ENCODE measurements at places on chromosomes 11 and 22.

GRCh38 chr11:113991170-113991569 lies 16.3 kb downstream of the HTR3A start:
- no peak for DNase-seq

GRCh38 chr11:75490221-75491181 lies 35.2 kb downstream of the GDPD5 start:
- no peak for DNase-seq

DNA sequence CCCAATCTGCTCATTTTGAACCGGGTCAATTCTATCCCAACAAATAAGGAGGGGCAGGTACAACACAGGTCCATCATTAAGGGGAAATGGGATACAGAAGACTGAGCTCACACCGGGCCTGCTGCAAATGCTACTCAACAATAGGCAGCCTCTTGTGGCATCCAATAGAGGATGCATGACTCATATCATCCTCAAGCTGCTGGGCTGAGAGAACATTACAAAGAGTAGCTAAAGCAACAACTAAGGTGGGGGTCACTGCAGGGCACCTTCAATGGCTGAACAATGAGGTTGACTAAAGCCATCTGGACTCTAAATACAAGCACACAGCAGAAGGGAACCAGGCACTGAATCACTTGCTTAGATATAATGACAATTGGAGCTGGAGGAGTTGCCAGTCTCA lies 130.1 kb upstream of the SYN3 start:
- DNase-seq = no peak

GRCh38 chr11:132704781-132705375 lies 827.4 kb downstream of the OPCML start:
- DNase-seq = no peak

GRCh38 chr11:2382129-2382517 lies 5.0 kb downstream of the CD81 start:
- DNase-seq = no peak

DNA sequence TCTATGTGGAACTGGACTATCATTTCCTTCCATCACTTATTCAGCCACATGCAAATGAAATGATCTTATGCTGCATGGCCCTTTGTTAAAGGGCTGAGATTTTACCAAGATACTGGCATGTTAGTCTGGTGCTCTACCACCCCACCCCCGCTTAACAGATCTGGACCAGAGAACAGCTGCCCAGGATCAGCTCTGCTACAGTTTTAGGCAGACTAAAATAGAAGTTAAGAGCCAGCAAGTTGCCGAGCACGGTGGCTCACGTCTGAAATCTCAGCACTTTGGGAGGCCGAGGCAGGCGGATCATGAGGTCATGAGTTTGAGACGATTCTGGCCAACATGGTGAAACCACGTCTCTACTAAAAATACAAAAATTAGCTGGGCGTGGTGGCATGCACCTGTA lies 4.6 kb downstream of the DDB1 start:
- DNase-seq = no peak

DNA sequence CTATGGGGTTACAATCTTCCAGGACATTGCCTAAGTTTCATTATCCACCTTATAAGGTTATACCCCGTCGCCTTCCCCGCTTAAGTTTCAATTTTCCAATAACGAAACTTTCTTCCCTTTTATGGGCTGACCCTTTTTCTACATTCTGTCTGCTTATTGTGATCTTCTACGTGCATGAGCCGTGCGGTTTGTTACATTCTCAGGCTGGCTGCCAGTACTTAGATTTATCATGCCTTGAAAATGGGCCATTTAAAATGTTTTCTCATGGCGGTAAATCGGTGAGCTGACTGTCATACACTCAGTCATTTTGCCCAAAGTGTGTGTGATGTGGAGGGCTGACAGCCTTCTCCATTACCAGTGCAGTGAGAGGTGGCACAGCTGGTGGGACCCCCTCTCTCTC lies 23.3 kb downstream of the DGCR6L start:
- DNase-seq = no peak

DNA sequence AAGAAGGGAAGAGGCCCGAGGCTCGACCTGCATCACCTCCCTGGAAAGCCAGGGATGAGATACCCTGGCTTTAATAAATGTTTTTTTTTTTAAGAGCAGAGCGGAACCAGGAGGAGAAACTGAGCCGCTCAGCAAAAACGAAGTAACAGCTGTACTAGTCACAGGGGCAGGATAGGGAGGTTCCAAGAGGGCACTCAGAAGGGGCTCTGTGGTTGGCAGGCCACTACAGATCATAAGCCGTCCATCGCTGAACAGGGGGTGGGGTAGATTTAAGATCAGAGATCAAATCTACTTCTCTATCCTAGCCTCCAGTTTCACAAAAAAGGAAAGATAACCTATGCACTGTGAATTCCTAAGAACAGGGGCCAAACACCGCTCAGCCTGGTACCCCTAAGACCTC lies 625 bp downstream of the EIF3D start:
- DNase-seq = no peak

DNA sequence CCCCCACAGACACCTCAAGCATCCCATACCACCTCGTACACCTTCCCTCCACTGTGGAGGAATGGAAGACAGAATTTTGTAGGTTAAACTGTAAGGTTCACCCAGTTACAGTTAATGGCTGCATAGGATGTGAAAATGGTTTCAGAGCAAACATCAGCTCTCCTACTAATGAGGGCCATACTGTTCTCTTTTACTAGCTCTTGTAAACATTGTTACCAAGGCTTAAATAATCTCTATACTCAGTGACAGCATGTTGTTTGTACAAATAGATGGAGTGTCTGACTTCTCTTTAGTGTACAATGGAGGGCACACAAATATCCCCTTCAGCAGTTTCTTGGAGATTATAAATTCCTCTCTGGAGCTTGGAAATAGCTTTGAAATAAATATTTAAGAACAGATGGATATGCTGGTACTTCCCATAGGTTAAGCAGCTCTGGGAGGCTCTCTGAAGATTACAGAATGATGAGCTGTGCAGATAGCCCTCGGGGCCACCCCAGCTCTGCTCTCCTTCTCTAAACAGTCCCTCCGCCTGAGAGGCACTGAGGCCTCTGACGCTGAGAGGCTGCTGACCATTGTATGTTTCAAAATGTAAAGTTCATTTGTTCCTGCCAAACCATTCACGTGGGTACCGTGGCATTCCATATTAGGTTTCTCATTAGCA lies 25.7 kb downstream of the TTC12 start:
- no peak for DNase-seq

DNA sequence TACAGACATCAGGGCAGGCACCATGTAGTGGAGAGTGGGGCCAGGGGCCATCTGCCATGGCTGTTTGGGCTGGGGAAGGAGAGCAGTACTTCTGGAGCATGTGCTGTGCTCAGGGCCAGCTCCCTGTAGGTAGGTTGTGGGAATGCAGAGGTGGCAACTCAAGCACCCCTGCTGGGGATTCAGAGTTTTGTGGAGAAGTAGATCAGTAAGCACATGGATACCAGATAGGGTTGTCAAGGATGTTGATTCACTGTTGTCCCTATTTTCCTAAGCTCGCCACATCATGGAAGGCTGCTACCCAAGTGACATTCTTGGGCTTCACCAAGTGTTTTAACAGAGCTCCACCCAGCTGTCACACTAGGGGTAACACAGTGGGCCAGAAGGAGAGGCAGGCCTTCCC lies 67.2 kb downstream of the BMAL1 start:
- DNase-seq = no peak

DNA sequence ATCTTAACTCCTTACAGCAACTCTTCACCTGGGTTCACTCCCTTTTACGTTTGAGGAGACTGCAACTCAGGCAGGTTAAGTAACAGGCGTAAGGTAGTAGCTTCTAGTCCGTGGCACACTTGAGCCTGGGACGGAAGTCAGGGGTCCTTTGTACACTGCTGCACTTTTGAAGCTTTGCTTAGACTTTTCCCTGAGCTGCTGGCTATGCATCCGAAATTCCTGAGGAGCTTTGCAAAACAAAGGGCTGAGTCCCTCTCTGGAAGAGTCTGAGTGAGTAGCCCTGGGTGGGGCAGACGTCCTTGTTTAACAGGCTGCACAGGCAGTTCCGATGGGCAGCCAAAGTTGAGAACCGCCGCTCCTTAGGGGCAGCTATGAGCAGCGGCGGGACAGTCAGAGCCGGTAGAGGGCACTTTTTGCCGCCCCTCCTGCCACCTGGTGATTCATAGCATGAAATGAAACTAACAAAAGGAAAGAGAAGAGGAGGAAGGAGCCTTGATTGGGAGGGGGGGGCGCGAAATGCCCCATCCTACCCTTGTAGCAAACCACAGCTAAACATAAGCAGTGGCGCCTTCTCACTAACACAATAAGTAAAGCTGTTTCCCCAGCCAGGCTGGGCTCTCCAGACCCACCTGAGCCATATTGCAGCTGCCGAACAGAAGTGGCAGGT lies 1.4 kb downstream of the TMEM109 start:
- DNase-seq = peak; percentile 56

DNA sequence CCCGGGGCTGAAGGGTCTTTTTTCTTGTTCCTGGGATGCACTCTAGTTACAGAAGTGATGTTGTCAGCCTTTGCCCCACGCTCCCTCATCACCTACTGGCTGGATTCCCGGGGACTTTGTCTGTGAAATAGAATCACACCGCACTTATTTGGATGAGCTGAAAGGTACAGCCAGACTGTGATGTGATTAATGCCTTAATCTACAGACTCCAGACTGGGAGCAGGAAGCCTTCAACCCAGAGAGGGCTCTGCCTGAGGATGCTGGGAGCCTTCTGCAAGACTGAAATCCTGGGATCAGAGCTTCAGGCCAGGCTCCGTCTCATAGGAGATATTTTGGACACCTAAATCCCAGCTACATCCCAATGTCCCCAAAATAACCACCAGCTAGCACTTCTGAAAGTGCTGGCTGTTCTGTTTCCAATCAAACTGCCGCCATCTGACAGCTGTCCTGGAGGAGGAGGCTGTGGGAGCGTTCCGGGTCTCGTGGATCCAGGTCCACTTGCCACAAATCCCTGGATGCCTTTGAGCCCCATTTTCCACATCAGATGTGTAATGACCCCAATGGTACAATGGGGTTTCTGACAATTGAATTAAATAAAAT lies 688.5 kb downstream of the TBC1D22A start:
- no peak for DNase-seq

DNA sequence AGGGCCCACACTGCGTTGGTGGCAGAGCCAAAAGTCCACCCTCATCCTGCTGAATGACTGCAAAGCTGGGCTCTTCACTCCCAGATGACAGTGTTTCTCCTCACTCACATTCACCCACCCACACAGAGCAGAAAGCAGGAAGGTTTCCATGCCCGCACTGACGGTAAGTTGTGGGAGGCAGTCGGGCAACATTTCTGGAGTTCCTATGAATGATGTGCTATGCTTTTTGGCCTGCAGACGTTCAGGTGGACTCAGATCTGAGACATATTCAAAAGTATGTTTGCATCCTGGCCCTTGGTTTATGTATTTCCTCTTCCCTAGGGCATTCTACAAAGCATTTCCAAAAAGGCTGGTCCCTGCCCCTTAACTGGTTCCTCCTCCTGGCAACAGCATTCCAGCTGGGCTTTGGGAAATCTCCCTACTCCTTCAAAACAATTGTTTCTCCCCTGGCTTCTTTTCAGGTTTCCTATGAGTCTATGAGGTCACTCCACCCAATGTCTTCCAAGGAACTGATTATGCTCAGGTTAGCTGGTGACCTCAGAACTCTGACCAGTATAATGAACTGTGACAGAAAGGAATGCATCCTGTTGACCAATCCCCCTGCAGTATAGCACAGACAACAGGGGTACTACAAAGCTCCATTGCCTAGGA lies 36.4 kb downstream of the PACSIN2 start:
- no peak for DNase-seq

GRCh38 chr22:48664586-48664985 lies 1163.1 kb downstream of the BRD1 start:
- DNase-seq = no peak

DNA sequence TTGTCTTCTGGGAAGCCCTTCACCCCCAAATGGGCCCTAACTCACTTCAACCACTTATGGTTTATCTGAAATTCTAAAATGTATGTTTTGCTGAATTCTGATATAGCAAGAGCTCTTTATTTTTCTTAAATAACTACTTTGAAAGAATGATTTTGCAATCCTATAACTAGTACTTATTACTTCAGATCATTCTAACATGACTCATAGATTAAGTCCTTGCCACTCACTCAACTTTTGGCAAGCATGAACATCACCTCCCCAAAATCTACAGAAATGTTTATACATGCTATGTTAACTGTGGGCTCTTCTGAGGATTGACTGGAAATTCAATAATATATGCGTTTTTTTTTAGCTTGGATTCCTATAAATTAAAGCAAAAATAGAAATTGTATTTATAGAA lies 367.4 kb upstream of the FAT3 start:
- DNase-seq = no peak

- no peak for DNase-seq
These were observed 34.5 kb upstream of the PAMR1 start for GRCh38 chr11:35559949-35560348.

- no peak for DNase-seq
These were observed 72.3 kb downstream of the TRIM44 start for GRCh38 chr11:35734669-35735410.

- DNase-seq = no peak
These were observed 8.3 kb downstream of the PLCB3 start for GRCh38 chr11:64259533-64260067.

GRCh38 chr22:48873191-48873520 lies 954.5 kb downstream of the BRD1 start:
- DNase-seq = no peak

DNA sequence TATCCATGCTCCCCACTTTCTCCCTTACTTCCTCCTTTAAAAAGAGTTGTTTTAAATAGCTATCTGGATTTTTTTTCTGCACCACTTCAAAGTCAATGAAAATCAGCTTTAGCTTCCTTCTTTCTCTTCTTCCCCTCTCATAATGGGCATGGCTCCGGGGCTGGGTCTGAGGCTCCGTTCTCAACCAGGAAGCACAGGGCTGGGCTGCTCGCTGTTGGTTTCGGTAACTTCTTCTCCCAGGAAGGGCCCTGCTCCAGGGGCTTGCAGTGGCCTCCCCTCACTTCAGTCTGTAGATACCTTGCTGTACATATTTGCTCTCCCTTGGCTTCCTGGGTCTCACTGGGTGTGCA lies 23.8 kb downstream of the MICAL2 start:
- DNase-seq = no peak

DNA sequence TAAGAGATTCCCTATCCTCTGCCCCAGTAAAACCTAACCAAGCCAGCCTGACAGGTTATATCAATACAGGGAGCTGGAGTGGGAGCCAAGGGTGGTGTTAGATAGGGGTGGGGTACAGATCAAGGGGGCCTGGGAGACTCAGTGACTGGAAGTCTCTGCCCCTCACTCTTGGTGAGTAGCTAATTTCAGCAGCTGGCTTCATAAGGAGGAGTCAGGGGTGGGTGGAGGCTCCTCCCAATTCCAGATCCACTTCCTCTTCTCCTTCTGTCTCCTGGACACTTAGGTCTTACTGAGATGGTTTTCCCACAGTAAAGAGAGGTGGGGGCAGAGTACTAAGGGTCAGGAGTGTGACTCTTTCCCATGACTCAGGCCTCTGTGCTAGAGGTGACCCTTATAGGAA lies 1.1 kb upstream of the VSIG2 start:
- DNase-seq = no peak

Measured in stimulated activated CD4-positive, alpha-beta T cell treated with anti-CD3 and anti-CD28 coated beads, Interleukin-4, amount 100 ng/mL, for 48 hours (primary cell).